Activated CD8-positive, alpha-beta T cell treated with anti-CD3 and anti-CD28 coated beads for 36 hours (primary cell): ENCODE measurements at places on chromosomes 3 and 15. TPM values are rescaled to one million over a fixed set of nuclear protein-coding genes. Genes with fewer than 3 reads are reported as not detected.

DNA sequence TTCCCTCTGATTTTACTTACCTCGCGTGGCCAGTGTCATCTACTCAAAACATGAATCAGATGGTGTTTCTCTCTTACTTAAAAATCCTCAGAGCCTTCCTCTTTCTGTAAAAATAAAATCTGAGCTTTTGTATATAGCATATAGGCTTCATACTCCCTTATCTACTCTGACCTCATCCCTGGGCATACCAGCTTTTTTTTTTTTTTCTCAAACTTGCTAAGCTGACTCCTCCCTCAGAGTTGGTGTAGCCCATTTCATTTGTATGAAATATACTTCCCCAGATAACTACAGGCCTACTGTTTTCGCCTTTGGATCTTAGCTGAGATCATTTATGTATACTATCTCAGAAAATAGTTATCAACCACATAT, 648.9 kb upstream of the ALCAM start:
- no peak for DNase-seq

- DNase-seq, result no peak
Measured at GRCh38 chr3:39907981-39908380, 98.6 kb downstream of the MYRIP start.

GRCh38 chr3:80767604-80768003, 993.8 kb downstream of the GBE1 start:
- no peak for DNase-seq

GRCh38 chr3:7489417-7489816, 628.5 kb downstream of the GRM7 start:
- DNase-seq, result no peak

The BFSP2 gene
- 1.1 TPM for total RNA-seq
